H54 (cell line): ENCODE measurements at places on chromosomes 4 and X.

DNA sequence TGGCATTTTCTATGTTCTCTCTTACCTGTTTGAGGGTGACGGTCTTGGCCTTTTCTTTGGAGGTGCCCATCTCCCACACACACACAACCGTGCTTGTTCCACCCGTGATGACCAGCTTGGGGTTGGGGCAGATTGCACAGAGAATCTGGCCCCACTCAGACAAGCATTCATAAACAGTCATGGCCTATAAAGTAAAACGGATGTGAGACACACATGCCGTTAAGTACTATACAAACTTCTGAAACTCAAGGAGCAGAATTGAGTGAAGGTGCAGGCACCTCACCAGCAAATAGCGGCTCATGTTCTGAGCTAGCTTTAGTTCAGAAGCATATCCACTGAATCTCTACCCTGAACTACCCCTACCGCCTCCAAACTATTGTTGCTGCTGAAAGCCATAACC lies 107.6 kb downstream of the CDS1 start:
- DNase-seq: no peak

DNA sequence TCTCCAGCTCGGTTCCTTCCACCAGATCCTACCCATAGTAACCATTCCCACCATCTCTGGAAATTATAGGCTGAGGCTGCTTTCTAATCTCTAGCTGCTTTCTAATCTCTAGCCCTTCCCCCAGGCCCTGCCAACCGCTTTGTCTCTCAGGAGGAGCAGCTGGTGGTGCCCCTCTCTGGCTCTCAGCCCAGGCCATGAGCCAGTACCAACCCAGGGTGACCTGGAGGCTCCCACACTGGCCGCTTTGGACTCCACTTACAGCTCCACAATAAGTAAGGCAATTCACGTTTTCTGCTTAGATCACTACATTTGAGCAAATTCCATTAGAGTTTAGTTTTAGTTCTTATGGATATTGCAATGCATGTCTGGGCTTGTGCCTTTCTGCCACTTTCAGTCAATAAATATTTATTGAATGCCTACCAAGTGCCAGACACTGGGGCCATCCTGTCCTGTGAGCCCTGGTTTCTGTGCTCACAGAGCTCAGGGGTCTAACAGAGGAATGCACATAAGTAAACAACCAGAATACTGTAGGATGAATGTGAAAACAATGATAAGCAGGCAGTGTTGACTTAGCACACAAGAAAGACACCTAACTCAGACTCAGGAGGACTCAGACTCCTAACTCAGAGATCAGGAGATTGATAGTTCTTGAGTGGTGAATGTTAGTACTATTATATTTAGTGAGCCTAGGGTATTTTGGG lies 38.9 kb downstream of the SMC1A start:
- DNase-seq: no peak

DNA sequence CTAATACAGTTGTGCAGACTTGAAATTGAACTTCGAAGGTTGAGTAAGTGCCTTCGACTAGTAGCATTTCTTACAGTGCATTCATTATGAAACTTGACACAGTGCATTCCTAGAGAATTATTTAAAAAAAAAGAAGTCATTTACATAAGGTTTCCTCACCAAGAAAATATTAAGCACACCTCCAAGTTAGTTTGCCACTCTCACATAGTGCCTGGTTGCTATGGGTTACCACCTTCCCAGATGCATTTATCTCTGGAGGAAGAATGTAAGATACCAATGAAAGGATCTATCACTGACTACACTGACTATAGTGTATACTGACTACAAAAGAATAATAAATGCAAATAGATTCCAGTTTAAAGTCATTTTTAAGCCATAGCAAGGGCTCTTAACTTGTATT lies 311.9 kb upstream of the RASGEF1B start:
- DNase-seq: no peak

DNA sequence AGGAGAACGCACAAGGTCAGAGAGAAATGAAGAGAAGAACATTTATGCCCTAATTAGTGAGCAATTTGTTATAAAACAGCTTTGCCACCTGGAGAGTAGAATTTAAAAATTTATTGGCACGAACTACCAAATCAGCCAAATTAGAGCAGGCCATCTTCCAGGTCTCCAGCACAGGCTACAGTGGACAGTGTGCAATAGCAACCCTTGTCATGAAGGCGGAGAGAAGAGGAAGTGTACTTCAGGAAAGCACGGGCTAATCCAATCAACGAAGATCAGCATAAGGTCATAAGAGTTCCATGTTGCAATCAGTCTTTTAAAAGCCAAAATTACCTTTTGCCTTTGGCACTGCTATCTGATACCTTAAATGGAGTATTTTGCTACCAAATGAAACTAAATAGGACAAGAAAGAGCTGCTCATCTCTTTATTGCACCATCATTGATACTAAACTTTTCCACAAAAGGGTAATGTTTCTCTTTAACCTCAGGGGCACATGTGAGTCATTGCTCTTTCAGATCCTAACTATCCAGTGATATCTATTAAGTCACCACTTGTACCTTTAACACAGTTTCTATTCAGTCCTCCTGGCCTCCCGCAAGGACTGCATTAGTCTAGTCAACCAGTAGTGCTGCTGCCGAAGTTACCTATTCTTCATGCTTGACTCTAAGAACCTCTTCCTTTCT lies 19.9 kb downstream of the ANK2 start:
- DNase-seq: no peak

DNA sequence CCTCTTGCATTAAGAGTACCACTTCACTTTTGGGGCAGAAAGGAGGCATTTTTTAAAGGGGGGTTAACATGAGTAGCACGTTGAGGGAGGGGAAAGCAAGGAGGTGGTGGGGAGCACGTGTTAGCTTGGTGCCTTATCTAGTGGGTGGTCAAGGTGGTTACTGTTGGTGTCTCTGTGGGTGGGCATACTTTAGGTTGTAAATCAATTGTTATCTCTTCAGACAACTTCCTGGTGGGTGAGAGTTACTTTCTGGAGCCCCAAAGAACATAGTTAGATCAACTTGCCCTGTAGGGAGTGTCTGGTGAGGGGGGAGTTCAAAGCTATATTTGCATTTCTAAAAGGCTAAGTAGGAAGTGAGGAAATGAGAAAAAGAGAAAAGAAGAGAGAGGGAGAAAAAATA lies 297.7 kb upstream of the CLNK start:
- DNase-seq: no peak

DNA sequence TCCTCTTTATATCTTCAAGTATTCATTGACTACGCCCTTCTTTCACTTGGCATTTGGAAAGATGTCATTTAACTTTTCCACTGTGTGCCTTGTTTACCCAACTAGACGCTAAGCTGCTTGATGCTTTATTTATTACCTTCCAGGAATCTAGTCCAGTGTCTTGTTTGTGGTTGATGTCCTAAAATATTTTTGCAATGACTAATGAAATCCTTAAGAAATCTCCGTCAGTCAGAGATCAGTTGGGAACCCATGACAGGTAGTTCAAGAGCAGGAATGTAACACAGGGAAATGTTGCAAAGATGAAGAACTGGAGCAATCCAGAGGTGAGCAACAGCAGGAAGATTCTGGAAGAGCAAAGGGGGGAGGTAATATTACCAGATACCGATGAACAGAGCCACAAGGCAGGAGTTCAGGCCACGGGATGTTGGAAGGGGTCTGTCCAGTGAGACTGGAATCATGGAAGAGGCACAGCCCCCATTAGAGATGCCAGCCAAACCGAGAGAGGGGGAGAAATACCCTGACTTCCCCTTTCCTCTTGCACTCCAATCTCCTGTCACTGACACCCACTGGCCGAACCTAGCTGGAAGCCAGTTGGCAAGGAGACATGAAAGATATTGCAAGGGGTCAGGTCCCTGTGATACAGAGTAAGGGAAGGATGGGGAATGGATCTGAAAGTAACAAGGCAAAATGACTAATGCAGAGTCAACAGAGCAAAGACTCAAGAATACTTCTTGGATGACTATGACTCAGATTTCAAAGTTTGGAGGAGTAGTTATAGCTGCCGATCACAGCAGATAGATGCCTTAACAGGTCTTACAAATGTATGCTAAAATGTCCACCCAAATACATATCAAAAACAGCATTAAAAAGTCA lies 62.7 kb upstream of the PHKA2 start:
- peak; percentile 15 for DNase-seq

GRCh38 chr4:171719691-171720090 lies 93.5 kb upstream of the GALNTL6 start:
- DNase-seq: no peak

DNA sequence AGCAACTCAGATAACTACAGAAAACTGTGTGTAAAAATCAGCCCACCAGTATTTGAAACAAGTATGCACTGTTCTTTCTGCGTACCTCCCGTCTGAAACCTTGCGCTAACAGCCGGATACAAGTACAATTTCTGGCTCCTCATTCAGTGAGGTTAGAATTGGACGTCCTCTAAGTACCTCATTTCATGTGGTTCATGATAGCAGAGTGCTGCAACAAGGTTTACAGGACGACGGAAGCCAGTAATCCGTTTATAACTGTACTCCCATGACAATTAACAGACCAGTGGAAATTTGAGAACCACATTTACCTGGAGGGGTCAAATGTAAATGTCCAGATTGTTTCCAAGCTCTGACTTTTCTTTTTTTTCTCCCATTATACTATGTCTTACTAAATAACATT lies 52.9 kb upstream of the TENM3 start:
- no peak for DNase-seq

DNA sequence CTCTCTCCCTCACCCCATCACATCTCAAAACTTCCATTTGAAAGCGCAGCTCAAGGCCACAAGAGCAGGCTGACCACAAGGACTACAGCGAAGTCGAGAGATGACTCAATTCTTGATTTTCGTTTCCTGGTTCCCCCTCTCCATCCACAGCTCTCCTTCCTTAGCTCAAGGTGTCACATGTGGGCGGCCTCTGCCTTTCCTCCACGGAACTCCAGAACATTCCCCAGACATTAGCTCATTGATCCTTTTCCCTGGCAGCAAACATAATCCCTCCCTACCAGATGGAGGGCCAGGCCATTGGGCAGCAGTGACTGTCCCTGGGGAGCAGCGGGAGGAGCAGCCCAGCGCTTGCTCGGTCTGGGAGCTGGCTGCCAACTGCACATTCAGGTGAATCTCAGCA lies 56.3 kb downstream of the CCDC149 start:
- DNase-seq: peak; percentile 30

DNA sequence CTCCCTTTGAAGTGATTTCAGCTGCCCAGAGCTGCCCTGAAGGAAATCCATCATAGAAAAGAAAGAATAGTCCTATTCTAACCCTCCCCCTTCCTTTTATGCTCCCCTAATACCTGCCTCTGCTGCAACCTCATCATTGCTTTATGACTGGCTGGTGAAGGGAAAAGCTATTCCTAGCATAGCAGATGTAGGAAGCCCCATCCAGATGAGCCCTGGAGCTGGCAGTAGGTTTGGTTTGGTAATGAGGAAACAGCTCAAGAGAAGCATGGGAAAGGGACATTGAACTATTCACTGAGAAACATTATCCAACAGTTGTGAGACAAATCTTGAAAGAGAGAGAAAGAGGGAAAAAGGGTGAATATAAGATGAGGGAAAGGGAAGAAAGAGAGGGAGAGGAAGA lies 29.2 kb downstream of the ARSJ start:
- DNase-seq: no peak
